T-cell (primary cell): ENCODE measurements at places on chromosomes 11 and 22.

GRCh38 chr11:1073261-1073724 is 1.4 kb upstream of the MUC2 start:
- no peak for DNase-seq

- no peak for DNase-seq
These were observed 83.0 kb downstream of the ABTB2 start for GRCh38 chr11:34274712-34275398.

GRCh38 chr11:8071616-8072581 is 9.1 kb upstream of the TUB start:
- DNase-seq = no peak

DNA sequence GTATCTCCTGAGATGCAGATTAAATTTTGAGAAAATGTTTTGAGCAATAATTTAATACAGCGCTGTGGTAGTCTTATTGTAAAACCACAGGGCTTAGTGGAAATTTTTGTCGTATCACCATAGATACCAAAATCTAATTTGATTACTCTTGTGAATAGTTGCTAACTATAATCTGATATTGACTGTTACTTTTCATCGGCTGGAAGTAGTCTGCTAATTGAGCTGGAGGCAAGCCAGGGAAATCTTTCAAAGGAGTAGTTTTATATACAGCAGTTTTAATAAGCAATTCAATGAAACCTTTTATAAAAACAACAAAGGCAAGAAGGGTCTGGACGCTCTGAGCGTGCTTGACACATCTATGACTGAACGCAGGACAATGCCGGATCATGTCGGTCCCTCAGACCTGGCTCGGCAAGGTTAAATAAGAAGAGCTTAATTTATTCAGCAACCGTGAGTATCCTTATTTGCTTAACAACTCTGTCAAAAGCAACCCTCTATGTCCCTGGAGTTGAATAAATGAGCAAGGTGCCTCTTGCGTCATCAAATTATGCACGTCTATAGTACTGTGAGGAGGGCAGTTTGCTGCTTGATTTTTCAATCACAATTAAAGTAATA is 121.2 kb downstream of the NCAM1 start:
- DNase-seq = no peak

DNA sequence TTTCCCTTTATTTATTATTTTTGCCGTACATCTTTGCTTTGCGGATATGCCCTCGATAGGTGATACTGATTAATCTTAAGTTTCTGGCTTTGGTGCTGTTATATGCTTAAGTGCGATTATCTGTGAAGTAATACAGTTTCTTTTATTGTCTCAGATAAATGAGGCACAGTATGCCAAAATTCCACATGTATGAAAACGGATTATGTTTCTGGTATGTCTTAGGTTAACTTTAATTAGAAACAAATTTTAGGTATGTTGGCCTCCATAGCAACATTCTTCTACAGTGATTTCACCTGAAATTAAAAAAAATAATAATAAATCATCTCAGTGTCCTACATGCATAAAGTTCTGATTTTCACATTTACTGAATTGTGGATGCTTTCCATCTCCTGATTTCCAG is 119.2 kb downstream of the ARHGAP42 start:
- DNase-seq = no peak

- DNase-seq = no peak
These were observed 1456.5 kb downstream of the TBC1D22A start for GRCh38 chr22:48218889-48219420.

DNA sequence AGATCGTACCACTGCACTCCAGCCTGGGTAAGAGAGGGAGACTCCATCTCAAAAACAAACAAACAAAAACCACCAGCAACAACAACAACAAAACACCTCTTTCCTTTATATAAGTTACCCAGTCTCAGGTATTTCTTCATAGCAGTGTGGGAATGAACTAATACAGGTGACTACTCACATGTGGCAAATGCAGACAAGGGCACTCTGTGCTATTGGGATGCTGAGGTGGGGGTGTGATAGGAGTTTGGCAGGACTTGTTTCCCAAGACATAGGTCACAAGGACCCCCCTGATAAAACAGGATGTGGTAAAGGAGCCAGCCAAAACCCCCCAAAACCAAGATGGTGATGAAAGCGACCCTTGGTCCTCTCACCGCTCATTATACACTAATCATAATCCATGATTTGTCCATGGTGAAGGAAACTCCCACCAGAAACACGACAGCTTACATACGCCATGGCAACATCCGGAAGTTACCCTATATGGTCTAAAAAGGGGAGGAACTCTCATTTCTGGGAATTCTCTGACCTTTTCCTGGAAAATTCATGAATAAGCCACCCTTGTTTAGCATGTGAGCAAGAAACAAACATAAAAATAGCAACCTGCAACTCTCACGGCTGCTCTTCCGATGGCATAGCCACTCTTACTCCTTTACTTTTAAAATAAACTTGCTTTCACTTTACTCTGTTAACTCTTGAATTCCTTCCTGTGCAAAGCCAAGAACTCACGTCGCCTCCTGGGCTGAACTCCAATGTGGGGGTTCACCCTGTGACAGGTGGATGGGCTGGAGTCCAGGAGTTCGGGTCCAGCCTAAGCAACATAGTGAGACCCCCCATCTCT is 18.8 kb upstream of the INCENP start:
- DNase-seq = no peak

- DNase-seq = no peak
These were observed 23.9 kb downstream of the UBASH3B start for GRCh38 chr11:122679466-122679865.

DNA sequence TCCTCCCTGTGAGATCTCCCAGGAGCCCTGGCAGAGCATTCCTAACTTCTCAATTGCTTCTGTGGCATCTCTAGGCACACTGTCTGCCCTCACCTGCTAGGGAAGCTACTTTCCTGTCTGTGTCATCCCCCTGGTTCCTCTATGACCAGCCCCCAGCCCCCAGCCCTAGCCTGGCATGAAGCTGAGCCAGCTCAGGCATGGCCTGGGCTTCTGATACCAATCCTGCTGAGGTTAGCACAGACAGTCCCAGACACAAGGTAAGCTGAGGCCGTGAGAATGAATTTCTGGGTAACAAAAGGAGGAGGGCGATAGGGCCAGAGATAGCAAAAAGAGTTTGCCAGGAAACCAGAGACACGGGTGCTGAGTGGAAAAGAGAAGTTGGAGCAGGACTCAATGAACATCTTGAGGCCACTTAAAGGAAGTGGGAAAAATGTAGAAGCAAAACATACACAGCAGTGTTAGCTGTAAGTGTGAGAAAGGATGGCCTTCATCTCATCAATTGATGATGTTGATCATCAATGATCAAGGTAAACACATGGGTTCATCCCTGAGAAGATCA is 87.6 kb upstream of the PICALM start:
- DNase-seq = no peak

GRCh38 chr11:124310721-124311120 is 3.0 kb downstream of the OR8D1 start:
- DNase-seq = no peak

DNA sequence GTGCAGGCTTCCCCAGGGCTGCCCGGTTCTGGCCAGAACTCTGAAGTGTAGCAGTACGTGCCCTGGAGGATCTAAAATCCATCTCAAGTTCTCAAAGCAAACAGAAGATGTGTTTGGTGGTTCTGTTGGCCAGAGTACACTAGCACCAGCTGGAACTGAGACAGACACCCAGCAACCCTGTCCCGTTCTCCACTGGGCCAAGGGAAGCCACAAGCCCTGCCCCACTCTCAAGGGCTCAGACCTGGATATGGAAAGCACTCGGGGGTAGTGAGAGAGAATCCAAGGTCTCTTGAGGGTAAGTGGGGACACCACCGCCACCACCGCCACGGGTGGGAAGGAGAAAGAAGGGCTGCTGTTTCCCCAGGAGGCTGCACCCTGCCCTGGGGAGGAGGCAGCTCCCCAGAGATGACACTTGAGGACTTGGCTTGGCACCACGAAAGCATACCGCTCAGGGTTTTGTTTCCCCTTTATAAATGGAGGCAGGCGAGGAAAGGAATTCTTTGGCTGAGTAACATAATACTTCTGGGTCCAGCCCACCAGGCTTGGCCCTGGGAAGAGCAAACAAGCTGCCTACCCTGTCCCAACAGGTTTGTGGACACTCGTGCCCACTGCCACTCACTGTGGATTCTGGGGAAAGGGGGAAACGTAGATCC is 56.1 kb upstream of the POU2AF1 start:
- no peak for DNase-seq

DNA sequence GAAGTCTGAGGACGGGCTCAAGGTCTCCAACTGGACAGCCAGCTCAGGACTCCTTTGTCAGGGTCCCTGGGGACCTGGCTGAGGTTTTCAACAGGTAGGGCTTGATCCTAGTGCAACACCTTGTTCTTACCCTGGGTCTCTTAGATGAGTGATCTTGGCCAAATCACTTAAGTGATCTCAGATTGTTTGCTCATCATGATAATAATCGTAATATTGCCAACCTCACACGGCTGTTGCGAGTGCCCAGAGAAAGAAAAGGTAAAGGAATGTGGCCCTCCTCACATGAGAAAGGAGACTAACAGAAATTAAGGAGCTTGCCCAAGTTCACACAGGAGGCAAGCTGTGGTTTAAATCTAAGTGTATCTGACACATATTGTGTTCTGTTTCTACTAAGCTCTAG is 28.5 kb downstream of the POU2AF3 start:
- DNase-seq = no peak

DNA sequence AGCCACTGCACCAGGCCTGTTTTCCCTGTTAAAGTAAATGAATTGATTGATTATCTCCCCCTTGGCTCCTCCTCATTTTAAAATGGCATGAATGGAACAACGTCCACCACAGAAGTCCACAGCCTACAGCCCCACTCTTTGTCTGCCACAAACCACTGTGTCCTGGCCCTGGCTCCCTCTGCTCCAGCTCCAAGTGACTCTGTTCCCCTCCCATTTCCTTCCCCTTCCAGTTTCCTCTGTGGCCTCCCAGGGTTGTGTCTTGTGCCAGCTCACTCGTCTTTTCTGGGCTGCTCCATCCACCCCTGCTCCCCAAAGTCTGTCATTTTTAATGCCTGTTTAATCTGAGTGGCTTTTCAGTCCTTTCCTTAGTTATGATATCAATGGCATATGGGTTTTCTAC is 52.4 kb upstream of the CD5 start:
- DNase-seq = no peak

DNA sequence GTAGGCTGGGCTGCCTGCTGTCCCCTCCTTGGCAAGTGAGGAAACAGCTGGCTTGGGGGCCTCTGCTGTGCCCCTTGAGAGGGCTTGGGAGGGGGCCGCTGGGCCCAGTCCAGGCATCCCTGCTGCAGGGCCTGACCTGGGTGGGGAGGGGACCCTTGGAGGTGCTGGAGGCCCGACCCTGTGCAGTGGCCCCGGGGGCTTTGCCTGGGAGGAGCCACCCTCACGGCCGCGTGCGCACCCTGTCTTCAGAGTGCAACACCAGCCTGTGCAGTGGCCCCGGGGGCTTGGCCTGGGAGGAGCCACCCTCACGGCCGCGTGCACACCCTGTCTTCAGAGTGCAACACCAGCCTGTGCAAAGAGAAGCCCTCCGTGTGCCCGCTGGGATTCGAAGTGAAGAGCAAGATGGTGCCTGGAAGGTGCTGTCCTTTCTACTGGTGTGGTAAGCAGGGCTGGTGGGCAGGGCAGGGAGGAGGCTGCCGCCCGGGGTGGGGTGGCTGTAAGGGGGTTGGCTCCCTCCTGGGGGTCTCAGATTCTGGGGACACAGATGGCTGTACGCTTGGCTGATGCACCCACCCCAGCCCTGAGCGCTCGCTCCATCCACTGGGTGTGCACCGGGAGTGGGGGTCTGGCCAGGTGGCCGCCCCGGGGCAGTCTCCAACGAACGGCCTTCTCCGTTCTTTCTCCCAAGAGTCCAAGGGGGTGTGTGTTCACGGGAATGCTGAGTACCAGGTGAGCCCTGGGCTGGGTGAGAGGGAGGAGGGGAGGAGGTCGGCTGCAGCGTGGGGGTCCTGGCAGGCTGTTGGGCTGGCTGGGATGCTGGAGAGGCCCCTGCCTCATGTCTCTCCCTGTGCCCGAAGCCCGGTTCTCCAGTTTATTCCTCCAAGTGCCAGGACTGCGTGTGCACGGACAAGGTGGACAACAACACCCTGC is 32.9 kb downstream of the MUC2 start:
- DNase-seq = no peak

DNA sequence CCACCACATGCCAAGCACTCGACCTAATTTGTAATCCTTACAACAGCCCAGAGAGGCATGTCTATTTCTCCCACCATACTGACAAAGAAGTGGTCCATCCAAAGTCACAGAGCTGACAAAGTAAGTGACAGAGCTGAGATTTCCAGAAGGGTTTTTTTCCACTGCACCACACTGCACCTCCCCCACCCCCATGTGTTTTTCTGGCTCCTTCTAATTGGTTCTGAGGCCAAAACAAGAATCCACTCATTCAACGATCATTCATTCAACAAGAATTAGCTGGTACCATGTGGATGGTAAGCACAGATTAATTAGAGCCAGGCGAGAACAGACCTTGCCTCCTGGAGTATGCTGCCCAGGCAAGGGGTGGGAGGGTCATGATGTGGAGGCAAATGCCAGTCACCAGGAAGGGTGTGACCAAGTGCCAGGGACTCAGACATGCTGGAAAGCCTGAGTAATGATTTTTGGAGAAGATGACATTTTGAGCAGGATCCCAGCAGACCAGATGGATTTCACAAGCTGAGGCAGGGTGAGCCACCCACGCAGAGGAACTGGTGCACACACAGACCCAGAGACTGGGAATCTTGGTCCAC is 14.9 kb upstream of the PRG2 start:
- no peak for DNase-seq

DNA sequence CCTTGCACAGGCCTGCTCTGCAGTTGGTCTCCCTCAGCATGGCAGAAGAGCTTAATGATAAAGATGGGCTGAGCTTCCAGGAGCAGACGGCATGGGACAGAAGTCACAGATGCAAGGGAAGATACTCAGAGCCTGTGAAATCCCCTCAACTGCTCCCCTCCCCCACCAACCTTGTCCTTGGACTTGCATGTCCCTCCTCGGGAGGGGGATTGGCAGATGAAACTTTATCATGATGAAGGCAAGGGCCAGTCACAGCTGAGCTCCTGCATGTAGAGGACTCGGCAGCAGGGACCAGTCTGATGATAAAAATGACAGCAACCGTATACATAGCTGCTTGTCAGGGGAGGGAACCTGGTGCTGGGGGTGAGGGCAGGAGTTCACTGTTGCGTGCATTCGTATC is 6.8 kb upstream of the SLC22A8 start:
- no peak for DNase-seq

GRCh38 chr11:117384045-117384444 is 56.4 kb downstream of the CEP164 start:
- DNase-seq = no peak

DNA sequence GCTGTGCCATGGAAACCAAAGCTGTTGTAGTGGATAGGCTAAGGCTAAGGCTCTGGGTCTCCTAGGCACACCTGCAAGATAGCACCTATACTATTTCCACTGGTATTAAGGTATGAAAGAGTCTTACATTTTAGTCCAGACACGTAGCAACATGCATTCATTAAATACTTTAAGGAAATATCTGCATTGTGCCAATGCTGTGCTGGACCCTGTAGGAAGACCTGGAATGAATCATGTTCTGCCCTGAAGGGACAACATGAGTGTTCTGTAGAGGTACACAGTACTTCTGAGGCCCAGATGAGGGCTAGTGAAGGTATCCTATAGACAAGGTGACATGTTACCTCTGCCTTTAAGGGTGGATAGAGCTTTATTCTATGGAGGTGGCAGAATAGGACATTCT is 35.2 kb upstream of the RRM1 start:
- no peak for DNase-seq
